ENCODE measurements at places on chromosomes 11 and 22.

- DNase-seq: no peak
These were observed 70.3 kb downstream of the SCUBE1 start for GRCh38 chr22:43272869-43273318.

GRCh38 chr11:57345555-57346211, 7.5 kb downstream of the P2RX3 start:
- no peak for DNase-seq

GRCh38 chr11:33375688-33376311, 118.6 kb downstream of the HIPK3 start:
- no peak for DNase-seq

GRCh38 chr11:61697078-61697502, 16.9 kb downstream of the DAGLA start:
- no peak for DNase-seq

DNA sequence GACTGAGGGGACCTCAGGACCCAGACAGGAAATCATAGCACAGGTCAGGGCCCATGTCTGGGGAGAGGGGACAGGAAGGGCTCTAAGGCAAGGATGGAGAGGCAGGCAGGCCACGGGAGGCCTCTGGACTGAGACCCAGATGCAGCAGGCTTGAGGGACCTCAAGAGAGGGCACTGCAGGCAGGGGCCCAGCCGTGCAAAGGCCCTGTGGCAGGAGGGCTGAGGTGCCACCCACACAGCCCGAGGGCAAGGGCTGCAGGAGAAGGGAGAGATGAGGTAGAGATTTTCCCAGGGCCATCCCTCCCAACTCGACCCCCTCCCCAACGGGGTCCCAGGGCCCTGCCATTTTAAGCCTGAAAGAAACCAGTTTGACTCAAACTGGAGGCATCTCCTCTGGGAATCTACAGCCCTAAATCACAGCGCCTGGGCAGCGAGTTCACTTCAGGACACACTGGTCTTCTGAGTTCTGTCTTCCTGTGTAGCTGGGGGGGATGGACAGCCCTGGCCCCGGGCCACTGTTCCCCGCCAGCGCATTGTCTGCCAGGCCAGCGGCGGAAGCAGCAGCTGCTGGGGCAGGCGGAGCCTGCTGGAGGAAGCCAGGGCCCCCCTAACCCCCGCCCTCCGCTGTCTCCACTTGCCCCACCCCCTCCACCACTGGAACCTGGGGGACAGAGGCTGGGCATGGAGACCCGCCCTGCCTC, 20.3 kb upstream of the WNT7B start:
- no peak for DNase-seq

DNA sequence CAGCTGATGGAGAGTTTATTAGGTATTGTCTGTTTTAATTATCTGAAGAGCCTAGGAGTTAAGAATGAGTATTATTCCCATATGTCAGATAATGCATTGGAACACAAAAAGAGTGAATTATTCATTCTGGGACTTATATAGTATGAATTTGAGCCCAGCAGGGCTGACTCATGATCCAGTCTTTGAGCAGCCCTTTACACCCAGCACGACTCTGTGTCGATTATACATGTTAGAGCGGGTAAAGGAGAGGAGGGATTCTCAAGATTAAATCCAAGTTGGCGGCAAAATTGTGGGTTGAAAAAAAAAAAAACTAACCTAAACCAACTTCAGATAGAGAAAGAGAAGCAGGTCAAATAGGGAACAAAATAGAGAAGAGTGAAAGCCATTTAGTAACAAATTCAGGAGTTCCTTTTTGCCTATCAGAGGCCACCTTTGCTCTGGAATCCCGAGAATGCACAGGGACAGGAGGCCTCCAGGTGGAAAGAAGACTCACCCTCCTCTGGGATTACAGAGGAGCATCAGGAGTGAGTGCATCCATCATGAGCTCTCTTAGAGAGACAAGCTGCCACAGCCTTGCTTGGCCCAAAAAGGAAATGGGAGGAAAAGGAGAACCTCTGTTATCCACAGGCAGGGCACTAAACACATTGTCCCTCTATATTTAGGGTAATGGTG, 3.1 kb downstream of the MRGPRX1 start:
- DNase-seq: no peak

GRCh38 chr22:32967386-32968101, 90.6 kb downstream of the SYN3 start:
- no peak for DNase-seq

- DNase-seq: no peak
These were observed 58.4 kb downstream of the CELSR1 start for GRCh38 chr22:46479046-46479445.

GRCh38 chr22:31442768-31443489, 43.5 kb downstream of the DRG1 start:
- DNase-seq: no peak

GRCh38 chr11:112303616-112304015, 43.0 kb upstream of the PLET1 start:
- DNase-seq: no peak

DNA sequence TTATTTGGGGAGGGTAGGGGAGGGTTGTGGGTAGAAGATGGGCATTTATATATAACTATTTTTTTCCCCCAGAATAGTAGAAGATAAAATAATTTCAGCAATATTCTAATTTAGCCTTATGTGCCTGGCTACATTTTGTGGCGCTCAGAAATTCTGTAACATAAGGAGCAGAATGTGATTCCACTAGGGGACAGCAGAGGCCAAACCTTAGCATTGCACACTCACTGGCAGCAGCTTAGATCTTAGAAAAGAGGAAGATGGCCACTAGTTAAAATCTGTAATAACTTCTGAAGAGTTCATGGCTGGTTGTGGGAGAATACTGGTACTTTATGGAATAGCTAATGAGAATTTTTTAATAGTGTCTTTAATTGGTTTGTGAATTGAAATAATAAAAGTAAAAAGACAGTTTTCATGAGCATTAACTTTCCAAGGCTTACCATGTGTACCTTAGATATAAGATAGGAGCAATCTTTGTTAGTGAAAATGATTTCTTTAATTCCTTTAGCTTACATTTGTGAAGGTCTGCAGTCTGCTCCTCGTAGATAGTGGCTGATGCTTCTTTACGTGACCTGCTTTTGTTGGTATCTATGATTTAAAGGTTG, 33.1 kb downstream of the DDX10 start:
- no peak for DNase-seq

DNA sequence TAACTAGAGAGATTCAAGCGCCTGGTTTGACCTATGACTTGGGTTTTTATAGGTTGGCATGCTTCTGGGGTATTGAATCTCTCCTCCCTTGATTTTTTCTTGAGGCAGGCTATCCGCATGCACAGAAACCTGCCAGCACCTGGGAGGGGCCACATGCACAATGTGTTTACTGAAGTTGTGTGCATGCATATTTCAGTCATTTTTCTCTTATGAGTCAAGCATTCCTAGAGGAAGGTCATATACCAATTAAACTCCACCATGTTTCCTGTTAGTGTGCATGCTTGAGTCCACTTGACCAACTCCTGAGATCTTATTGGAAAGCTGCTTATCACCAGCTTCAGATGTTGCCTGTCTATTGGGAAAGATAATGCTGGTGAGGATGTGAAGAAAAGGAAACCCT, 1718.4 kb downstream of the LRRC4C start:
- DNase-seq: no peak

DNA sequence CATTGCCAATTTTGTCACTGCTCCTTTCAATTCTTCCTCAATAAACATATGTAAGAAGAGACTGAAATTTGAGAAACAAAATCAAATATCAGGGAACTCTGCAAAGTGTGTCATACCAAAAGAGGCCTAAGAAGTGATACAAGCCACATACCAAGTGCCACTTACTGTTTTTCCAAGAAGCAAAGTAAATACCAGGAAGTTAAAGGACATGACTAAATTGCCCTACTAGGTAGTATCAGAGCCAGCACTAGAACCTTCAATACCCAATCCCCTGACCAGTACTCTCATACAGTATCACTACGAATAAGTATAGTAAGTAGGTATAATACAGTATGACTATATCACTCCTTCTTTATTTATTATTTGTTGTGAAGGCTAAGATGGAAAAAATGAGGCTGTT, 13.6 kb downstream of the MAML2 start:
- DNase-seq: no peak

GRCh38 chr11:10514202-10514601, 26.8 kb downstream of the RNF141 start:
- DNase-seq: no peak

- DNase-seq: no peak
These were observed 4.4 kb downstream of the BCL9L start for GRCh38 chr11:118921121-118921928.

GRCh38 chr11:9210224-9210921, 54.8 kb downstream of the DENND5A start:
- DNase-seq: no peak

- DNase-seq: no peak
These were observed 4.4 kb upstream of the MISFA start for GRCh38 chr11:18594999-18595749.

GRCh38 chr11:108370990-108371389, 96.3 kb downstream of the C11orf65 start:
- DNase-seq: no peak

- no peak for DNase-seq
These were observed 101.9 kb downstream of the GGTLC2 start for GRCh38 chr22:22746061-22746962.

GRCh38 chr11:134592391-134592990, 180.4 kb upstream of the B3GAT1 start:
- DNase-seq: no peak

- DNase-seq: no peak
These were observed 46.8 kb downstream of the BTG4 start for GRCh38 chr11:111465400-111465799.

GRCh38 chr11:118274186-118274585, 10.1 kb upstream of the MPZL2 start:
- DNase-seq: no peak

GRCh38 chr11:85699957-85700741, 14.2 kb upstream of the CCDC89 start:
- no peak for DNase-seq

DNA sequence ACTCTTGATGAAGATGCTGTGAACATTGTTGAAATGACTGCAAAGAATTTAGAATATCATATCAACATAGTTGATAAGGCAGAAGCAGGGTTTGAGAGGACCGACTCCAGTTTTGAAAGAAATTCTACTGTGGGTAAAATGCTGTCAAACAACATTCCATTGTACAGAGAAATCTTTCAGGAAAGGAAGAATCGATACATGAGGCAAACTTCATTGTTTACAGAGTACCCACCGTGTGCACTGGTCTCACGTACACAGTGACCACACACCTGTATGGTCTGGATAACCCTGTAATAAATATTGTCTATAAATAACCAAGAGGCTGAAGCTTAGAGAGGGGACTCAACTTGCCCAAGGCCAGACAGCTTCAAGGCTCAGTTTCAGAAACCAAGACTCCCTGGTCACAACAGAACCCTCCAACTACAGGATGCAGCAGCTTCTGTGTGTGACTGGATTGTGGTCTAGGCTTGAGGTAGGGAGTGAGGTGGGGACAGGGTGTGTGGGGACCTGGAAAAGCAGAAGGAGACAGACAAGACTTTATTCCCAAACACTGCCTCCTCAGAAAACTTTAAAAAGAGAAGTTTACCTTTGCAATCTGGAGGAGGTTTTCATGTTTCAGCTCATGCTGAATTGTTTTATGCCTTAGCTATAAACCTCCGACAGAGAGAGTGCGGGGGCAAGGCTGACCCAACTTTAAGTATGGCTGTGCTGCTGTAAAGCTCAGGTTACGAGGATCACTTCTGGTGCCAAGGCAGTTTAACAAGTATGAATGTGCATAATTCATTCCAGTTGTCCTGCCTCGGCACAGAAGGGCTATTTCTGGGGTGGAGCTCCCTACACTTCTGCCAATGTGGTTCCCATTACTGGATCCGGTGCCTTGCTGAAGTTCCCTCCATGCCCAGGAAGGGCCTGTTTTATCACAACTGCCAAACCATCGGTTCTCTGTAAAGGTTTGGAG, 372.6 kb upstream of the NARS2 start:
- DNase-seq: no peak

GRCh38 chr22:45638834-45639746, 32.5 kb upstream of the ATXN10 start:
- DNase-seq: peak; percentile 15

- DNase-seq: no peak
These were observed 28.4 kb downstream of the RELT start for GRCh38 chr11:73404506-73405145.

DNA sequence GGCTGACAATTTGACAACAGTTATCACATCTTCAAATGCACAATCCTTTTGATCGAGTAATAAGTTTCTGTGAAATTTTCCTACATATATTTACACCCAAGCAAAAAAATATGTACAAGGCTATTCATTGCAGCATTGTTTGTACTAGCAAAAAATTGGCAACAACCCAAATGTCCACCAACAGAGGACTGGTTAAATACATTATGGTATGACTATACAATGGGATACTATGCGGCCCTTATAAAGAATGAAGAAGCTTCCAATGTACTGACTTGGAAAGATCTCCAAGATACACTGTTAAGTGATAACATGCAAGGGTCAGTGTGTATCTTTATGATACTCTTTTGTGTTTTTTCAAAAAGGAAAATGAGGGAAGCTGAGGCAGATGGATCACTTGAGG, 8.2 kb upstream of the P2RY2 start:
- DNase-seq: no peak

DNA sequence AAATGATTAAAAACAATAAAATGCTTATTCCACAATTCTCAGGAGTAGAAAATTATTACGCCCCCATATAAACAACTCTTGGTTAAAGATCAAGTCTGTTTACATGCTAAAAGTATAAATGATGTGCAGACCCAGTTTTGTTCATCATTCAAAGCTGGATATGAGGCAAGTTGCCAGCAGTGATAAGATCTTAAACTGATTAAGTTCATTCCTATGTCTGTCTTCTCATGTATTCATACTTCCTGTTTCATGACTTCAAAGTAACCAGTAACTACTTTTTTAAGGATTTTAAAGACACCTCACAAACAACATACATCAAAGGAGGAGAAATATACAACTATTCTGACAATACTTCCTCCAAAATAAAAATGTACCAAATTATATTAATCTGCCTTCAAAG, 55.0 kb upstream of the ARHGAP32 start:
- no peak for DNase-seq

GRCh38 chr11:79089601-79090000, 351.2 kb downstream of the TENM4 start:
- DNase-seq: no peak

DNA sequence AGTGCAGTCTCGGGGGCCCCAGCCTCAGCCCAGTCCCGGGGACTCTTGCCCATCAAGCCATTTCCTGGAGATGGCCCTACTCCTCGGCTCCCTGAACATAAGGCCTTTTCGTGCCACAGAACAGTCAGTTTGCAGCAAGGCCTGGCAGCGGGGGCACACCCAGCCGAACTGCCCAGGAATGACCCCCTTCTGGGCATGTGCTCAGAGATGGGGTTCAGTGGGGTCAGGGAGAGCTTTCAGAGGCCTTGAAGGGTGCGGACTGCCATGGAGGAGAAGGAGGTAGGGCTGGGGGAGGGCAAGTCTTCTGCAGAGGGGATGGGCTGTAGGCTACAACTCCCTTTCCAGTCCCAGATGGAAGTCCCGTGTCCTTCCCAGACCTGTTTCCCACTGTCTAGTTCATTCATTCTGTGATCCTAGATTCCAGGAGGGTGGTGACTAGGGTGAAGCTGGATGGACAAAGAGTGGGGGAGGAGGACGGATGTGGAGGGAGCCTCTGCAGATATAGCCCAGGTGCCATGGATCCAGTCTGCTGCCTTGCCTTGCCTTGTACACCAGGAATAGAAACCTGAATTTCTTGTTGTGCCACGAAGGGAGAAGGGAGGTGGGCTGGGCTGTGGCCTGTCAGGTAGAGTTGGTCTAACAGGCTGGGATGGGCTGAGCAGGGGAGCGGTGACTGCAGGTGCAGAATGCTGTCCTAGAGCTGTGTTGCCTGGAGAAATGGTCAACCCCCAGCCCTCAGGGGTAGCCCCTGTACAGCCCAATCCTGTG, 14.2 kb upstream of the OMP start:
- DNase-seq: no peak

Data from esophagus squamous epithelium (tissue), 5 donors.